ENCODE measurements at places on chromosomes 2 and 18.

DNA sequence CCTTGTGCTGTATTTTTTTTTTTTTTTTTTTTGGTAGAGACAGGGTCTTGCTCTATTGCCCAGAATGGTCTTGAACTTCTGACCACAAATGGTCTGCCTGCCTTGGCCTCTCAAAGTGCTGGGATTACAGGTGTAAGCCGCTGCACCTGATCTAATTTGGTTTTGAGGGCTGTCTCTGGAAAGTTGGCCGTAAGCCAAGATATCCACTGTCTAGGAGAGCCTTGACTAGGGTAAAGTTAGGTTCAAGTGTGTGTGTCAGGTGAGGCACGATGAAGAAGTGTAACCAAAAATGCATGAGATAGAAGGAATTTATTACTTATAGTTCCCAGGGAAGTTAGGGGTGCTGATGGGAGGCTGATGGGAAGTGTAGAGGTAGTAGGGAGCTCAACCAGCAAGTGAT lies 46.7 kb downstream of the INO80C start:
- no peak for DNase-seq

DNA sequence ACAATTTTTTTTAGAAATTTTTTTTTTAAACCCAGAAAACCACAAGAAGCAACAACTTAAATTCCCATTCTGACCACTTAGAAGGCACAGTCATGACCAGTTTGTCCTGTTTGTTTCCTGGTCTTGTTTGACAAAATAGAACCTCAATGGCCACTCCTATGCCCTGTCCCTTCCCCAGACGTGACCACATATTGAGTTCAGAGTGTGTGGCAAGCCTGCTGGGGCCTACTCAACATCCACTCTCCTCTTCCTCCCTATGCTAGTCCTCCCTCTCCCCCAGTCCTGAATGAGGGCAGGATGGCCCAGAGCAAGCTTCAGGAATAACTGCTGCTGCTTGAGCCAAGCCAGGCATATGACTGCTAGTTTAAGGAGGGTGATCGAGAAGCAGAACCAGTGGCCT lies 89.6 kb downstream of the PRELID3A start:
- no peak for DNase-seq

GRCh38 chr2:16073921-16074425 lies 133.6 kb downstream of the MYCN start:
- no peak for DNase-seq

GRCh38 chr2:11411768-11412448 lies 54.1 kb downstream of the E2F6 start:
- DNase-seq: peak; percentile 39

DNA sequence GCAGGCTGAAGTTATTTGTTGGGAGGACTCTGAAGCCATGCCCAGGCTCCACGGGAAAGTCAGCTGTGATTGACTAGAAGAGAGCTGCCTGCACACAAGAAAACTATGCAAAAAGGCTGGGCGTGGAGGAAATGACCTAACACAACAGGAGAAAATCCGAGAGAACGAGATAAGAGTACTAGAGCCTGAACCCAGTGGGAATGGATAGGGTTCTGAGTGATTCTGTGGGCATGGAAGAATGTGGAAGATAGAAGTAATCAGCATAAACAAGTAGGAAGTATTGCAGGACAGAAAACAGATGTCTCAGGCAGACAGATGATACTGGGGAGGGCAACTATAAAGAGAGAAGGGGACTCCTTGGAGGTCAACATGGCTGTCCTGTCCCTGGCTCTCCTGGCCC lies 12.1 kb upstream of the COPS8 start:
- peak; percentile 78 for DNase-seq

Measured in epithelial cell of esophagus (primary cell).